CD4-positive, alpha-beta T cell treated with Interleukin-4 for 1 hour (primary cell): ENCODE measurements at places on chromosomes 1 and 21.

GRCh38 chr21:45788637-45789506 is 145.3 kb downstream of the PCBP3 start:
- no peak for DNase-seq

DNA sequence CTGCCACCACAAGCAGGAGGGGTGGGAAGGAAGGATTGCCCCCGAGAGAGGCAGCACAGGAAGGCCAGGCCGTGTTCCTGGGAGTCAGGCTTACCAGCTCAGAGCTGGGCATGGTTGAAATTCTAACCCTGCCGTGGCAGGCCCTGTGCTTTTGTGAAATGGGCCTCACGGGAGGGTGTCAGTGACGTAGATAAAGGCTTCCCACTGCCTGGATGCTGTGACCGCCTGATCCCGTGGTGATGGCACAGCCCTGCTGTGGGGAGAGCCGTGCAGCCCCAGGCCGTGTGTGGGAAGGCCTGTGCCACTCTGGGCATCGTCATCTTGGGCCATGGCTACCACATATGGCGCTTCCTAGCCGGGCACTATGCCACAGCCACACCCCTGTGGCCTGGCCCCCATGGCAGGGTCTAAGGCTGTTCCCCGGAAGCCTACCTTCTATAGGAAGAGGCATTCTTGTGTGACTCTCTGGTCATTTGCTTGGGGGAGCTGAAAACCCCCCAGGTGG is 161.3 kb downstream of the PCBP3 start:
- no peak for DNase-seq

GRCh38 chr1:55374801-55375616 is 159.8 kb upstream of the USP24 start:
- no peak for DNase-seq

DNA sequence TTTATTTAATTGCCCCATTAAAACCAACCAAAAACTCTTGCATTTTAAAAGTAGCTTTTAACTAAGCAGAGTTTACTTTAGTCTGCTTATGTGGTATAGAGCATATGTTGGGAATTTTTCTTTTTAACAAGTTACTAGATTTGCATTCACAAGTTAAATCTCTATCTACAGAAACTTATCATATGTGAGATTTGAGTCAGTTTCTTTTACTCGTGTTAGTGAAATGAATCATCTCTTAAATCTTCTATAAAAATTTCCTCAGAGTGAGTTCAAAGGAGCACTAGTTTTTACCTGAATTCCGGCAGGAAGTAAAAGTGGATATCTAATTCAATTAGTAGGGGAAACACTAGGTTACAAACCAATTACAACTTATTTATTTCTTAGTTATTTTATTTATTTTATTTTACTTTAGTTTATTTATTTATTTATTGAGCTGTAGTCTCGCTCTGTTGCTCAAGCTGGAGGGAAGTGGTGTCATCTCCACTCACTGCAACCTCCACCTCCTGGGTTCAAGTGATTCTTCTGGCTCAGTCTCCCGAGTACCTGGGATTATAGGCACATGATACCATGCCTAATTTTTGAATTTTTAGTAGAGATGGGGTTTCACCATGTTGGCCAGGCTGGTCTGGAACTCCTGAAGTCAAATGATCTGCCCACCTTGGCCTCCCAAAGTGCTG is 1609.6 kb upstream of the B3GALT2 start:
- no peak for DNase-seq

DNA sequence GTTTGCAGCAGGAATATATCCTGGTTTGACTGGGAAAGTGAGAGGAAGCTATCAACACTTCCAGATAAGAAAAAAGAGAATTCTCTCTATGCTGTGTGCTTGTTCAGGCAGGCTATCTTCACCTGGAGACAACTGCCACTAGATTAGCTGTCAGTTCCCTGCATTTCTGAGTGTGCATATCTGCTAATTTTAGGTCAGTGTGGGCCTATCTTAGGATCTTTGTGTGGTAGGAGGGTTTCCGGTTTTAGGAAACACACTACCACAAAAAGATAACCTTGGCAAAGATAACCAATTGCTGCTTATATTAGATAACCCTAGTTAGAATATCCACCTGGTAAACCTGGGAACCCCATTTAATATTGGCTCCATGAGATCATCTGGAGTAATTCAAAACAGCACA is 22.5 kb upstream of the GBP5 start:
- DNase-seq = no peak

DNA sequence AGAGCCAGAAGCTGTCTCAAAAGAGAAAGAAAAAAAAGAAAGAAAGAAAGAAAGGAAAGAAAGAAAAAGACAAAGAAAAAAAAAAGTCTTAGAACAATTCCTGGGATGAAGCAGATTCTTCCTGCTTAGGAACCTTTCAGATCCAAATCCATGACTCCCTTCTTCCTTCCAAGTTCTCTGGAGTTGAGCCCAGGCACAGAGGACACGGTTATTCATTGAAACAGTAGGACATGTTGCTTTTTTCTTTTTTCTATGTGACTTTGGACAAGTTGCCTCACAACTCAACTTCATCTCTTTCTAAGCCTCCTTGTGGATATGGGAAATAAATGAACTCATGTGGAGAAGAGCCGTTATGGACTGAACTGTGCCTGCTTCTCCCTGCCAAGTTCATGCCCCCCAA is 14.7 kb upstream of the TNFRSF8 start:
- DNase-seq = no peak

DNA sequence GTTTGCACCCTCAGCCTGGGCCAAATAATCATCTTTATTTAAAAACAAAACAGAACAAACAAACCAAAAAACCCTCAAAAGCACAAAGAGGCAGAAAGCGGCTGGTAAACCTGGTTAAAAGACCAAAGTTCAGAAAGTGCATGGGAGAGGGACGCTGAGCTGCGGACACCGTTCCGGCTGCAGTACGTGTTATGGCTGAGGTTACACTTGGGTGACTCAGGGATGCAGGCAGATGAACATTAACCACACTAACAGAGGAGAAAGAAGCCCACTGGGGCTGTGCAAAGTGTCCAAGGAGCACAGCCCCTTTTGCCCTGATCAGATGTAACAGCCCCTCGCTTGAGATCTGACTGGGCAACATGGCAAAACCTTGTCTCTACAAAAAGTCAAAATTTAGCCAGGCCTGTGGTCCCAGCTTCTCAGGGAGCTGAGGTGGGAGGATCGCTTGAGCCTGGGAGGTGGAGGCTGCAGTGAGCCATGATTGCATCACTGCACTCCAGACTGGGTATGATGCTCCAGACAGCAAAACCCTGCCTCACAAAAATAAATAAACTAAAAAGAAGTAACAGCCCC is 28.3 kb downstream of the GPR157 start:
- no peak for DNase-seq

GRCh38 chr1:64497088-64497883 is 27.4 kb downstream of the CACHD1 start:
- no peak for DNase-seq

DNA sequence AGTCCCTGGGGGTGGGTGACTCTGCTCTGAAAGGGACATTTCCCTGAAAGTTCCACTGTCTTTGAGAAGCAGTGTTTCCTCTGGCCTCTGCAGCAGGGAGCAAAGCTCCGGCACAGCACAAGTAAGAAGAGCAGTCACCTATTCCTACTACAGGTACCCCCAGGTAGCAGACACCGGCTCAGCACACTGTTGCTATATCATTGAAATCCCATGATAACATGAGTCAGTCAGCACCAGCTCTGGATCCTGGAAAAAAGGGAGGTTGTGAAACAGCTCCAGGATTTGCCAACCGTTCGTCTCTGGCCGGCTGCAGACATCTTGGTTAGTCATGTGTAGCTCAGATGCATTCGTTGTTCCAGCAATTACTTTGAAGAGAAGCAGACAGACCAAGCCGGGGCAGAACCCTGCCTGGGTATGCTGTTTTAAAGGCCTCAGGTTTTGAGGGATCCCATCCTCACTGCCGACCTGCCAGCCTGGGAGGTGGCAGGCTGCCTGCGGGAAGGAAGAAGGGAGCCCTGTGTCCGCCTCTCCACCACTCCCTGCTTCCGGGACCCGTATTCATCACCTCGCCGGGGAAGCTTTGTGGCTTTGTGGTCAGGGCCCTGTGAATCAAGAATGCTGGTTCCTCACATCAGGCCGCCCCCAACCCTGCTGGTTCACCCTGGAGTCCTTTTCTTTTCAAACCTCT is 139.2 kb downstream of the CLIC6 start:
- DNase-seq = peak; percentile 52

DNA sequence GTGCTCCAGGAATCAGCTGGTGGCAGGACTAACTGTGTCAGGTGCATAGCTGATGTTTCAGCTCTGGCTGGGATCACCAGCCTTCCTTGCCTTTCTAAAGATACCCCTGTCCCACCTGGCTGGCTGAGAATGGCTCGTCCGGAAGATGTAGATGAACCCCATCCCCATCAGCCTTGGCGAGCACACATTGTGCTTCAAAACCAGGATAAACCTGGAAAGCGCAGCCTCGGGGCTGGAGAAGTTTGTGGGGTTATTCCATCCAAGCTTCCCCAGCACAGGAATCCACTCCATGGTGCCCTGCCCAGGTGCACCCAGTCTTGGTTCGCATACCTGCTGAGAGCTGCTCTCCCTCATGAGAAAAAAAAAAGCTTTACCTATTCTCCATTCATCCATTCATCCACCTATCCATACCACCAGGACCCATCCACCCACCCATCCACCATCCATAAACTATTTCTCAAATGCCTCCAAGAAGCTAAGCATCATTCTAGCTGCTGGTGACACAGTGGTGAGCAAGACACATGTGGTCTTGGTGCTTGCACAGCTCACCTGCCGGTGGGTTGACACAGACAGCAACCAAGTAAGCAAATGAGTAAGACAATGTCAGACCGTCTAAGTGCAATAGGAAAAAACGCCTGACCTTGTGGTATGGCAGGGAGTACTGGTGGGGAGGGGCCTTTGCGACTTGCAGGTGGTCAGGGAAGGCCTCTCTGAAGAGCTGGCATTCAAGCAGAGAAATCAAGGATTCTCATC is 94.0 kb downstream of the DMRTB1 start:
- no peak for DNase-seq

GRCh38 chr1:12654657-12655056 is 10.8 kb downstream of the AADACL4 start:
- no peak for DNase-seq

DNA sequence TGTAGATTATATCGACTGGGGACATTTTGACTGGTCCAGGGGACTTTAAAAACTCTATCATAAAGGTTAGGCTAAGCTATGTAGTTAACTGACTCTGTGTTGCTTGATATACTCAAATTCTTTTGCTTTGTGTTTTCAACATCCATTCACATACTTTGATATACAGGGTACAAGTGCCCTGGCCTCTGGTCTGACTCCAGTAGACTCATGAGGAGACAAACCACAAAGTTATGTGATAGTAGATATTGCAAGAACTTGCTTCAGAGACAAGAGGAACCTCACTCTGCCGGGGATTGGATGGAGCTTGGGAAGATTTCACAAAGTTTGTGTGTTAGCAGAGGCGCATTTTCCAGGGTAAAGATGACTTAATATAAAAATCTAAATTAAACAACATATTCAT is 1.3 kb downstream of the GORAB start:
- DNase-seq = no peak

- peak; percentile 34 for DNase-seq
Measured at GRCh38 chr1:44707959-44708831, 22.8 kb downstream of the RNU5D-1 start.

- DNase-seq = no peak
Measured at GRCh38 chr1:185526344-185527307, 207.6 kb upstream of the HMCN1 start.

DNA sequence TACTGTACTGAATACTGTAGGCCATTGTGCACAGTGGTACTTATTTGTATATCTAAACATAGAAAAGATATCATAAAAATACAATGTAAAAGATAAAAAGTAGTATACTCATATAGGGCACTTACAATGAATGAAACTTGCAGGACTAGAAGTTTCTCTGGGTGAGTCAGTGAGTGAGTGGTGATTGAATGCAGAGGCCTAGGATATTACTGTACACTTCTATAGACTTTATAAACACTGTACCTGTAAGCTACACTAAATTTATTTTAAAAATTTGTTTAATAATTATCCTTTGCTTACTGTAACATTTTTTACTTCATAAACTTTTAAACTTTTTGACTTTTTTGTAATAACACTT is 82.5 kb downstream of the FGGY start:
- no peak for DNase-seq
